ENCODE measurements at places on chromosomes 7 and 10. TPM values are rescaled to one million over a fixed set of nuclear protein-coding genes. Genes with fewer than 3 reads are reported as not detected.
A peak's percentile ranks its signal among the peaks of the same experiment; 100 is the strongest.

GRCh38 chr7:50492770-50493519 is 42.8 kb upstream of the FIGNL1 start:
- H3K4me1 ChIP-seq = peaks cover 8% of the 10 kb centered on the region
- H3K27me3 ChIP-seq = no peaks in the 10 kb centered on the region
- H3K4me3 ChIP-seq = no peak overlapping the region
- H3K27ac ChIP-seq = no peak overlapping the region
- DNase-seq = peak; percentile 80

- no peak overlapping the region for H3K4me3 ChIP-seq
- no peak overlapping the region for H3K27ac ChIP-seq
These were observed 45.5 kb upstream of the PRSS1 start for GRCh38 chr7:142703655-142704305.

DNA sequence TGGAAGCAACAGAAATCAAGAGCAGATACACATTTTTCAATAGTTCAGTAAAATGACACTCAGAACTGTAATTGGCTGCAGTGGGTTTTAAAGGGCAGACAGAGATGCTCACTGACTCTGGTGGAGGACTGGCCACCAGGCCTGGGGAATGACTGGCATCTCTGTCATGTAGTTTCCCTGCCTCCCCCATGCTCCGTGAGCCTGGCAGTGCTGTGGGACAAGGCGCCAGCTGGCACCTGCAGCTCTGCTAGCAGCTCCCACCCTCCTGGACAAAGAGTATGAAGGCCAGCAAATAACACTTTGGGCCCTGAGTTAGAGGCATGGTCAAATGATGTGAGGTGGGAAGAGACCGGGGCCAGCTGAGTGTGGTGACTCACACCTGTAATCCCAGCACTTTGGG is 15.0 kb downstream of the TSPAN33 start:
- H3K27ac ChIP-seq = no peak overlapping the region
- DNase-seq = no peak
- H3K4me3 ChIP-seq = no peak overlapping the region
- H3K27me3 ChIP-seq = no peaks in the 10 kb centered on the region

GRCh38 chr7:84914598-84914997 is 272.3 kb downstream of the SEMA3D start:
- no peak overlapping the region for H3K4me3 ChIP-seq
- no peaks in the 10 kb centered on the region for H3K36me3 ChIP-seq
- H3K4me1 ChIP-seq = no peaks in the 10 kb centered on the region
- H3K27me3 ChIP-seq = no peaks in the 10 kb centered on the region

DNA sequence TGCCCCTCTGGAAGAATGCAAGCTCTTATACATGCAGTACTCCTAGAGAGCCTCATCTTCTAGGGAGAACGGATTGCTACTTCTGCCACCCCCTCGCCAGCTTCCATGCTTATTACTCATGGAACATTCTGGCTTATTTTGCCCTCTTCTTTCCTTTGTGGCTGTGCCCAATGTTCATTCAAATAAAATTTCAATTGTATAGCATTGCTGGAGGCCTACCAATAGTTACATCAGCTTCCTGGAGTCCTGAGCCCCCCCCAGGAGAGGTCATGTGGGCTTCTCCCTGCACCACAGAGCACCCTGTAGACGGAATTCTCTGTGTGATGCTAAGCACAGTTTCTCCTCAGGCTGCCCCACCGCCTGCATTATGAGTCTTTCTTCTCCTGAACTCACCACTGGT is 1094.0 kb downstream of the KCNMA1 start:
- H3K4me3 ChIP-seq = no peak overlapping the region
- no peaks in the 10 kb centered on the region for H3K27me3 ChIP-seq
- peaks cover 12% of the 10 kb centered on the region for H3K4me1 ChIP-seq

DNA sequence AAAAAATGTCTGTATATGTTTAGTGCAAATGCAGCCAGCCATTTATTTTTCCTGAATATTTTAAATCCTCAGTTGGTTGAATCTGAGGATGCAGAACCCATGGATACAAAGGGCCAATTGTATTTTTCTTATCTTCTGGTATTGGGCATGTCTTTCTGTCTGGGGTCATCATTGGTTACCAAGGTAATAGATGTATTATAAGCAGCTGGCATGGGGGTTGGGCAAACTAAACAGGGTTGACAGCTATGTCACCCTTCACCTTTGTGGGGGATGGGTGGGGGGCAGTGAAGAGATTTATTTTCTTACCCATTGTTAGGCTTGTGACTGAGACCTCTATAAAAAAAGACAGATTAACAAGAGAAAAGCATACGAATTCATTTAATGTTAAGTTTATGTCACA is 38.8 kb downstream of the CDHR3 start:
- no peak for DNase-seq
- H3K4me1 ChIP-seq = peaks cover 17% of the 10 kb centered on the region
- H3K27ac ChIP-seq = no peak overlapping the region

DNA sequence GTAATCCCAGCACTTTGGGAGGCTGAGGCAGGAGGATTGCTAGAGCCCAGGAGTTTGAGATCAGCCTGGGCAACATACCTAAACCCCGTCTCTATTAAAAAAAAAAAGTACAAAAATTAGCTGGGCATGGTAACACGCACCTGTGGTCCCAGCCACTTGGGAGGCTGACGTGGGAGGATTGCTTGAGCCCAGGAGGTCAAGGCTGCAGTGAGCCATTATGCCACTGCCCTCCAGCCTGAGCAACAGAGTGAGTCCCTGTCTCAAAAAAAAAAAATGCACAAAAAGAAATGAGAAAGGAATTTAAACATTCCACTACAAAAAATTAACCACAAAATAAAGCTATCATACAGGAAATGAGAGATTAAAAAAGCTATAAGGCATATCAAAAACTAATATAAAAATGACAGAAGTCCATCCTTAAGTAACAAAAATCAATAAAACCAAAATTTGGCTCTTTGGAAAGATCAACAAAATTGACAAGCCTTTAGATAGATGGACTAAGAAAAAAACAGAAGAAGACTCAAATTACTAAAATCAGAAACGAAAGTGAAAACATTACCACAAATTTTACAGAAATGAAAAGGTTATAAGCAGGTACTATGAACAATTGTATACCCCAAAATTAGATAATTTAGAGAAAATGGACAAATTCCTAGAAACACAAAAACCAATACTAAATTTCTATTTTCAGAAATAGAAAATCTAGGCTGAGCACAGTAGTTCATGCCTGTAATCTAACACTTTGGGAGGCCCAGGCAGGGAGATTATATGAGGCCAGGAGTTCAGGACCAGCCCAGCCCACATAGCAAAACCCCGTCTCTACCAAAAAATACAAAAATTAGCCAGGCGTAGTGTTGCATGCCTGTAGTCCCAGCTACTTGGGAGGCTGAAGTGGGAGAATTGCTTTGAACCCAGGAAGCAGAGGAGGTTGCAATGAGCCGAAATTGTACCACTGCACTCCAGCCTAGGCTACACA is 42.4 kb upstream of the NANOS1 start:
- H3K4me1 ChIP-seq = no peaks in the 10 kb centered on the region
- peak; percentile 50 for DNase-seq
- H3K4me3 ChIP-seq = no peak overlapping the region
- H3K36me3 ChIP-seq = no peaks in the 10 kb centered on the region
- no peaks in the 10 kb centered on the region for H3K27me3 ChIP-seq

DNA sequence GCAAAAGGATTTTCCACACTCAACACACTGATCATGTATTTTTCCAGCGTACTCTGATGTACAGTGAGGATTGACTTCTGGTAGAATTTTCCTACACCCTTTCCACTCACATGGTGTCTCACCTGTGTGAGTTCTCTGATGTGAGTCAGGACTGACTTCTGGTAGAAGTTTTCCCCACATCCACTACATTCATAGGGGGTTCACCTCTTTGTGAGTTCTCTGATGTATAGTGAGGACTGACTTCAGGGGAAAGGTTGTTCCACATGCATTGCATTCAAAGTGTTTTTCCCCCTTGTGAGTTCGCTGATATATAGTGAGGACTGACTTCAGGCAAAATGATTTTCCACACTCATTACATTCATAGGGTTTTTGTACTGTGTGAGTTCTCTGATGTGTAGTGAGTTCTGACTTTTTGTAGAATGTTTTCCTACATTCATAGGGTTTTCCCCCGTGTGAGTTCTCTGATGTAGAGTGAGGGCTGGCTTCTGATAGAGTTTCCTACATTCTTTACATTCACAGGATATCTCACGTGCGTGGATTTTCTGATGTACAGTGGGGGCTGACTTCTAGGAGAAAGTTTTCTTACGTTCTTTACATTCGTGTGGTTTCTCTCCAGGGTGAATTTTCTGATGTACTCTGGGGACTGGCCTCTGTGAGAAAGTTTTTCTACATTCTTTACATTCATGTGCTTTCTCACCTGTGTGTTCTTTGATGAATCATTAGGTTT is 146.5 kb downstream of the GLRX3 start:
- H3K4me1 ChIP-seq = no peaks in the 10 kb centered on the region
- no peaks in the 10 kb centered on the region for H3K27me3 ChIP-seq
- H3K4me3 ChIP-seq = no peak overlapping the region
- H3K36me3 ChIP-seq = no peaks in the 10 kb centered on the region
- no peak for DNase-seq

DNA sequence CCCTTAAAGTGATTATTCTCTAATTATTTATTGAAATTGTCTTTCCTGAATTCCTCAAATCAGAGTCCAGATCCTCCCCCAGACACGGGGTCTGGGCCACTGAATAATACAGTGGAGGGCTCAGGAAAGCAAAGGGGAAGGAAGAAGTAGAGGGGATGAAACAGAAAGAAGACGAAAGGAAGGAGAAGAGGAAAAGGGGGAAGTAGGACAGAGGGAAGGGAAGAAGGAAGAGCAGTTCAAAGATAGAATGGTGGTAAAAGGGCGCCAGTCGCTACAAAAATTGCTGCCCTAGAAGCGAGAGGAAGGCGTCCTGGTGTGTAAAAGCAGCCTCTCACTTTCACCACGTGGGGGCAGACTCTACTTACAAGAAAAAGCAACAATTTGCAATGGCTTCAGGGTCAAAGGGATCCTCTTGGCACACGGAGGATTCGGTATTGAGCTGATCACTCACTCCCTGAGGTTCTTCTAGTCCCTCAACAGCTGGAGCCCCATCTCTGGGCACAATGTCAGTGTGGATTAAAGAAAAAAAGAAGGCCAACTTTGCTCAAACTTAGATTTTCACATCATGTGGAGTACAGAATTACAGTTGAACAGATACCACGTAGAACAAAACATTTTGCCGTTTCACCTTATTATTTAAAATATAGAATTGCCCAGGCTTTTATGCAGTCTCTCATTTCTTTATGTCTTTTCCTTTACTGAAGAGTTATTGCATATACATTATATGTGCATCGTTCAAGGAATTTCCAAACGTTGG is 31.4 kb upstream of the NPVF start:
- peaks cover 25% of the 10 kb centered on the region for H3K4me1 ChIP-seq
- H3K36me3 ChIP-seq = no peaks in the 10 kb centered on the region
- DNase-seq = no peak

Gene CCDC172
- not detected for total RNA-seq

Gene BTBD16
- total RNA-seq = 0.29 TPM

Gene SEMA3D
- 2.2 TPM for total RNA-seq

Gene NSUN5
- 21.6 TPM for total RNA-seq

Gene GTPBP10
- total RNA-seq = 11.6 TPM

Gene GLRX3
- total RNA-seq = 44.9 TPM
